ENCODE measurements at places on chromosomes 7 and 10. TPM values are rescaled to one million over a fixed set of nuclear protein-coding genes. Genes with fewer than 3 reads are reported as not detected.
A peak's percentile ranks its signal among the peaks of the same experiment; 100 is the strongest.

GRID1 gene
- polyA plus RNA-seq = 1.8 TPM

GRCh38 chr7:148584154-148584827 is 6.3 kb upstream of the C7orf33 start:
- no peak for DNase-seq

DNA sequence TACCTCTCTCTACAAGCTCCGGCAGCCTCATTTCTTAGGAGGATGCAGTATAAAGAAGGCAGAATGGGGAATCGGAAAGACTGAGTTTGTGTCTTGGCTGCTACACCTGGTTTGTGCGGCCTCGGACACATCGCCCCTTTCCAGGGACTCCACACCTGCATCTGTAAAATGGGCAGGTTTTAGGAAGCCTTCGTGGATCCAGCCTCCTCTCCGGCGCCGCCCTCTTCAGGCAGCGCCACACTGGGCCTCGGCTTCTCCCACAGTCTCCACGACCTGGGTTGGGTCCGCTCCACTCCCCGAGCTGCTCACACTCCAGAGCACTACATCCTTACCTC is 341 bp downstream of the GOT1 start:
- DNase-seq = no peak

GRCh38 chr7:112422842-112423496 is 27.3 kb upstream of the IFRD1 start:
- DNase-seq = peak; percentile 34

DNA sequence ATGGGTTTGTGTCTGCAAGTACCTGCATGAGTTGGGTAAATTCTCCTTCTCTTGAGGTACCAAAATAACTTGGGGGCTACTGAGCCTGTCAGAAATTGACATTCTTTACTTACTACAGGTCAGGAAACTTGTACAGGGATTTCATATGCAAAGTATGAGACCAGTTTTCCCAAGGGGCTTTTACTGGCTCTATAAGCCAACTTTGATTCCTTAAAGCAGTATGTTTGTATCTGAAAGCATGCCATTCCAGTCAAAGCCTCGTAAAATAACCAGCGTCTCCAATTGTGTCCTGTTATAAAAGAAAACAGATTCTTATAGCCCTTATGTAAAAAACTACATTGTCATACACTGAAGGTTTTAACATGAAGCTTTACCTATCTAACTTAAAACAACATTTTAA is 90.2 kb downstream of the ZNF467 start:
- DNase-seq = no peak

- no peak for DNase-seq
Measured at GRCh38 chr7:149716932-149717307, 56.5 kb downstream of the ZNF467 start.

GRCh38 chr10:91907914-91908336 is 1.4 kb downstream of the FGFBP3 start:
- DNase-seq = no peak

CDC14C gene
- not detected for polyA plus RNA-seq

SNCG gene
- polyA plus RNA-seq = 13.8 TPM

DNA sequence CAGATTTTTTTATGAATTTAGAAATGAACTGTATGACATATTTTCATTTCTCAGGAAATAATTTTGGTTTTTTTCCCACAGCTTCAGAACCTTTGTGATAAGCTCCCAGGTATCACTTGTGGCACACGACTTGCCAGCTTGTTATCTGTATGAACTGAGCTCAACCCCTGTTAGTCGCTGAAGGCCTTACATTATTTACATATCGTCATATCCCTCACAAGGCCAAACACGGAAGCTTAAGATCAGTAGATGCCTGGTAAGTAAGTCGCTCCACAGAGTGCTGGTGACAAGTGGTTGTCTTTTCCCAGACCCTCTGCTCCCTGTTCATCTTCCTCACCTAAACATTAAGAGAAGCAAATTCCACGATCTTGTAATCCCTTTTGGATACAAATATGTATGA is 55.2 kb downstream of the RAPGEF5 start:
- no peak for DNase-seq

DNA sequence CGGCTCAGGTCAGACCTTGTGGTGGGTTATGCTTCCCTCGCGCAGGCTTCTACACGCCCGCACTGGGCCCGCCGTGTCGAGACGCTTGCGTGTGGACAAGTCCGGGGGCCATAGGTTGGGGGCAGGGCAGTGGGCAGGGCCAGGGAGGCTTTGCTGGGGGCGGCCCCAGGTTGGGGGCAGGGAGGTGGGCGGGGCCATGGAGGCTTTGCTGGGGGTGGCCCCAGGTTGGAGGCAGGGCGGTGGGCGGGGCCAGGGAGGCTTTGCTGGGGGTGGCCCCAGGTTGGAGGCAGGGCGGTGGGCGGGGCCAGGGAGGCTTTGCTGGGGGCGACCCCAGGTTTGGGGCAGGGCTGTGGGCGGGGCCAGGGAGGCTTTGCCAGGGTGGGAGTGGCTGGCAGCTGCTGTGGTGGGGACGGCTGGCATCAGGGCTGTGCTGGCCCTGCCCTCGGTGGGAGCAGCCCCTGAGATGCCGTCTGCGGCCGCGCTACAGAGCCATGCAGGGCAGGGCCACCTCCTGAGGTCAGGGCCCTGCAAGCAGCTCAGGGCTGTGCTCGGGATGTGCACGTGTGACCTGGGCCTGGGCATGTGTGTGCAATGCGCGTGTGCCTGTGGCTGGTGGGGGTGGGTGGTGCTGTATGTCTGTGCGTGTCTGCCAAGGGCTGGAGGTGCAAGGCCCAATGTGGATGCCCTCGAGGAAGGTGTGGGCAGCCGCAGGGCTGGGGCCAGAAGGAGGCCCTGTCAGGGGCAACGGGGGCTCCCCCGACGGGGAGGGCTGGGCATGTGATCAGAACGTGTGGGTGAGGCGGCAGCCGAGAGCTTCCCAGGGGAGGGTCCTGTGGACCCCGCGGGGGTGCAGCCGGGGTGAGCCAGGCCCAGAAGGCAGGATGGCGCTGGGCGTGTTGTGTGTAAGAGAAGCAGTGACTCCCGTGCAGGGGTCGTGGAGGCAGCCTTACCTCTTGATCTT is 72.5 kb upstream of the NKX6-2 start:
- DNase-seq = no peak

OR2A5 gene
- 0.06 TPM for polyA plus RNA-seq

GRCh38 chr10:102202386-102202785 is 23.7 kb upstream of the ELOVL3 start:
- no peak for DNase-seq

- DNase-seq = no peak
Measured at GRCh38 chr10:99880080-99880835, 97.8 kb downstream of the ABCC2 start.

DNA sequence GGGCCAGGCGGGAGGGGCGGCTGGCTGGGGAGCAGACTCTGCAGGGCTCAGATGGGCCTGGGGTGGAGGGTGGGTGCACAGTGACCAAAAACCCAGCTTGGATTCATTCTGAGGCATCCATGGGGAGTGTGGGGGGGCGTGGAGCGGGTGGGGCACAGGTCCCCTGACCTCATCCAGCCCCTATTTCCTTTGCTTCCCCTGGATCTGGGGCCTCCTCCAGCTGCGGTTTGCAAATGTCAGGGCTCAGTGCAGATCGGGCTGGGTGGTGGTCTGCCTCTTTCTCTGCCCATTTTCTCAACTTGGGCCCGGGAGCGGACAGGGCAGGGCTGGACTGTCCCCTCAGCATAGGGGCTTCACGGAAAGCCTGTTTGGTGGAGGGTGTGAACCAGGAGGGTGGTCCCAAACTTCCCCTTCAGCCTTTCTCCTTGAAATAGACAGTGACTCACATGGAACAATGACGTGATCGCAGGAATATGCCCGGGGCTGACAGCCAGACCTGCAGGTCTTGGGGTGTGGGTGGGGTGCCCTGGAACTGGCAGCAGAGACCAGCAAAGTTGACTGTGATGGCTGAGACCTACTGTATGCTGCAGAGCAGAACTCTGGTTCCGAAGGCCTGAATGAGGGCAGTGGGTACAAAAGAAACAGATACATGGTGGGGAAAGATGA is 72.9 kb upstream of the PODXL start:
- DNase-seq = no peak

GRCh38 chr10:53052521-53053164 is 280.1 kb upstream of the MBL2 start:
- DNase-seq = no peak

DNA sequence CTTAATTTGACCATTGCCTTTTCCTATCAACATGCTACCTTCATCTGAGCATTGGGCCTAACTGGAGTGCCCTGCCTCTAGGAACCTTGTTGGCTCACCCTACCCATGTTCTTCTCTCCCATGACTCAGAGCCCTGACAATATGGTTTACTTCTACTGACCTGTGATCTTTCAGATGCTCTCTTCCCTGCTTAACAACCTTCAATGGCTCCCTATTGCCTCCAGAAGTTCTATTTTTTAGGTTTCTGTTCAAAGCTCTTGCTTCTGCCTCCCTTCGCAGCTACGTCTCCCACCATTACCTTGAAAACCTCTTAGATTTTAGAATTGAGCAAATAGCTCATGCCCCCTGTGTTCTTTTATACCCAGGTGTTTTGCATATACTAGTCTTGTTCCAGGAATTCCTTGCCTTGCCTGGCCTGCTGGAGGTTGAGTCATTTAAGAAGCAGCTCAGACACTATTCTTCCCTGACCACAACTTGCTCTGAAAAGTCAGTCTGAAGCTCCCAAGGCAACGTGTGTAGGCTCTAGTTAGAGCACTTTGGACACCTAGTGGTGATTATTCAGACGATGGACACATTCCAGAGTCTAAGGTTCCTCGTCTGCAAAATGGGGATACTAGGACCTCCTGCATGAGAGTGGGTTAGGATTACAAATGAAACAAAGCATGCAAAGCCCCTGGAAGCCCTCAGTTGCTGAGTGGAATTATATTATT is 64.4 kb upstream of the EMX2 start:
- DNase-seq = no peak

TMEM196 gene
- not detected for polyA plus RNA-seq

ABCF2 gene
- 30.9 TPM for polyA plus RNA-seq

- DNase-seq = no peak
Measured at GRCh38 chr7:105829681-105830322, 46.6 kb downstream of the ATXN7L1 start.

AEBP1 gene
- 79.6 TPM for polyA plus RNA-seq

DNA sequence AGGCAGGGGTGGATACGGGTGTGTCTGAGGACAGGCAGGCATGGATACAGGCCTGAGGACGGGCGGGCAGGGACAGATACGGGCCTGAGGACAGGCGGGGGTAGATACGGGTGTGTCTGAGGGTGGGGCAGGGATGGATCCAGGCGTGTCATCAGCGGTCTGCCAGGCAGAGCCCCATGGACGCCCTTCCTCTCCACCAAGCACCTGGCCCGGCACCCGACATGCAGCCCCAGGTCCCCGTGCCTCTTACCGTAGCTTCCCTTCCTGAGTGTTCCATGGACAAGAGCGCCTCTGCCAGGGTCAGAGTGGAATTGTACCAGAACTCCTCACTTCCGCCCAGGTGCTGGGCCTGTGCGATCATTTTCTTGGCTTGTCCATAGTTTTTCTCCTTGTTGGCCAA is 74.6 kb upstream of the NKX6-2 start:
- DNase-seq = no peak

All from renal cortex interstitium (tissue), 15 donors.